ENCODE measurements at places on chromosomes 16 and 17.

GRCh38 chr17:50818921-50819657 is 16.3 kb upstream of the WFIKKN2 start:
- no peak for DNase-seq

GRCh38 chr16:12113523-12114345 is 137.2 kb downstream of the SNX29 start:
- no peak for DNase-seq

DNA sequence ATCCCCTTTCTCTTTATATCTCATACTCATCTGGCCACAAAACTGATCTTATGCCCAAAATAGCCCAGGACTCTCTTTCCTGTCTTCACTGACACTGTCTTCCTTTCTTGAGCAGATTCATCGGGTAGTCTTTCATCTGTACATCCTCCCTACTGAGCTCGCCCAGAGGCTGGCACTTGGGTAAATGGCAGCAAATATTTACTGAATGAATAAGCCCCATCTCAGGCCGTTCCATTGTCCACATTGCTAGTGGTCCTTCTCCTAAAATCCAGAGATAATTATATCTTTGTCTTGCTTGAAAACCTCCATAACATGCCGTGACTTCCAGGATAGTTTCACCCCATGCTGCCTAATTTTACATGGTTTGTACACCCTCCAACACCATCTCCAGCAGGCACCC is 158.1 kb upstream of the SDK2 start:
- DNase-seq = no peak

DNA sequence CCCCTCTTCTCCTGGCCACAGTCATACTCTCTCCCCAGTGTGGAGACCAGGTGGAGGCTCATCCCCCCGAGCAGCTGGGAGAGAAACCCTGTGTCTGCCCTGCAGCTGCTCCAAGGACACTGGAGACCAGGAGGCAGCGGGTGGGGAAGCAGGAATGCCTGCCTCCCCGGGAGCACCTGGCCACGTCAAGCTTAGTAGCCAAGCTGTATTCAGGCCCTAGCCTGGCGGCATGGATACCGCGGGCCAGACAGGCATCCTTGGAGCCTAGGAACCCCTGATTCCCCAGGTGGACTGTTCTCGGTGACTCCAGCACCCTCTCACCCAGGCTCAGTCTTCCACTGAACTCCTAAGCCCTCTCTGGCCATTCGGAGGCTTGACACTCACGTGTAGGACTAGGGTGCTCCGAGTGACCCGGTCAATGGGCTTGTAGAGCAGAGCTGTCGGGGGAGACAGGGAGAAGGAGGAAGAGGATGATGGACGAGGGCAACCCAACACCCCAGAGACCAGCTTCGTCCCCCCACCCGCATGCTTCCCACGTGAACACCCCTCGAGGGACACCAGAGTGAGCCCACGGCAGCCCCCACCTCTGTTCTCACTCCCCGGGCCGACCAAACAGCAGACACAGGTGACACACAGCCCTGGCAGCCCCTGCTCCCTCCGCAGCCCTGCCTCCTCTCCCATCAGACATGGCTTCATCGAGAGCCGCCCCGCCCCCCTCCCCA is 76.5 kb downstream of the TIMM22 start:
- no peak for DNase-seq

- DNase-seq = no peak
Observed at GRCh38 chr17:19904412-19904811, 36.7 kb upstream of the ULK2 start.

DNA sequence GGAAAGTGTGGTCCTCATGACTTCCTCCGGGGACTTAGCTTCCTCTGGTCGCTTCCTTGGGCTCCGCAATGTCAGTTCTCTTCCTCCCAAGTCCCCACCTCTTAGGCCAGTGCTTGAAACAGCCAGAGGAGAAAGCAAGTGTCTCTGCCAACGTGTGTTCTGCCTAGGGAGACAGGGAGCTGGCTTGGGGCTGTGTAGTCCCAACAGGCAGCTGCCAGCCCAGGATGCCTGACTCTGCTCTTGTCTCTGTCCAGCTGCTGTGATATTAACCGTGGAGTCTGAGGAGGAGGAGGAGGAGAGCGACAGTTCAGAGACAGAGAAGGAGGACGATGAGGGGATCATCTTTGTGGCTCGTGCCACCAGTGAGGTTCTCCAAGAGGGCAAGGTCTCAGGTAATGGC is 13.5 kb upstream of the PLEKHG4 start:
- no peak for DNase-seq

DNA sequence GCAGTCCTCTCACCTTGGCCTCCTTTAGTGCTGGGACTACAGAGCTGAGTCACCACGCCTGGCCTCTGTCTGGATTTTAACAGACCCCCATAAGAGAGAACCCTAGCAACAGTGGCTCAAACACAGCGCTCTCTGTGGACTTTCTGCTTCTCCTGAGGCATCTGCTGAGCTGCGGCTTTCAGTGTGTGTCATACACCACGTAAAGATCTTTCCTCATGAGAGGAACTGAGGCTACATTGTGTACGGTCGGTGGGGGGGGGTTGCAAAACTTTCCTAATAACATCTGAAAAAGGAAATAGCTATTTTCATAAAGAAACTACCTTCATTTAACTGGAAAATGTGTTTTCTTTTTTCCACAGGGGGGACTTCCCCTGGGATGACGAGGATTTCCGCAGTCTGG is 32.9 kb downstream of the DEF8 start:
- no peak for DNase-seq

DNA sequence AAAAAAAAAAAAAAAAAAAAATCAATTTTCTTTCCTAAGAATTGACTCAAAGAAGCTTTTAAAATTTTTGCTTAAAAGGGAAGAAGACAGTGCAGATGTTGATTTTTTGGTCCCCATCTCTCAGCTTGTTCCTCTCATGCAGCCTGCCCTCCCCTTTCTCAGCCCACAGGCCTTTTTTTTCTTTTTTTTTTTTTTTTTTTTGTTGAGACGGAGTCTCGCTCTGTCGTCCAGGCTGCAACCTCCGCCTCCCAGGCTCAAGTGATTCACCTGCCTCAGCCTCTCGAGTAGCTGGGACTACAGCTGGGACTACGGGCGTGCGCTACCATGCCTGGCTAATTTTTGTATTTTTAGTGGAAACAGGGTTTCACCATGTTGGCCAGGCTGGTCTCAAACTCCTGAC is 17.7 kb downstream of the YPEL2 start:
- DNase-seq = no peak

GRCh38 chr17:3918372-3919122 is 2.3 kb upstream of the P2RX1 start:
- no peak for DNase-seq

GRCh38 chr16:50480206-50480605 is 68.0 kb upstream of the NKD1 start:
- DNase-seq = no peak

DNA sequence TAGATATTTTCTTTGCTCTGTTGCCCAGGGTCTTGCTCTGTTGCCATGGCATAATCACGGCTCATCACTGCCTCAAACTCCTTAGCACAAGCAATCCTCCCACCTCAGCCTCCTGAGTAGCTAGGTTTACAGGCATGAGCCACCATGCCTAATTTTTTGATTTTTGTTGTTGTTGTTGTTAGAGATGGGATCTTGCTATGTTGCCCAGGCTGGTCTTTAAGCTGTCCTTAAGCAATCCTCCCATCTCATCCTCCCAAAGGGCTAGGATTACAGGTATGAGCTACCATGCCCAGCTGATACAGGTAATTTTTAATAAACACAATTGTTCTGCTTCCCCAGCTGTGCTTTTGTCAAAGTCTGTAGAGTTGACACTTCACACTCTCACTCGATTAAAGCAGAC is 159.3 kb downstream of the PARN start:
- DNase-seq = no peak

- DNase-seq = no peak
Observed at GRCh38 chr17:57971572-57971971, 16.4 kb upstream of the CUEDC1 start.
